Suppressor macrophage (primary cell): ENCODE measurements at places on chromosomes 7 and 10.
A peak's percentile ranks its signal among the peaks of the same experiment; 100 is the strongest.

- no peak for DNase-seq
Observed at GRCh38 chr7:116526897-116527296, 2.1 kb downstream of the CAV1 start.

DNA sequence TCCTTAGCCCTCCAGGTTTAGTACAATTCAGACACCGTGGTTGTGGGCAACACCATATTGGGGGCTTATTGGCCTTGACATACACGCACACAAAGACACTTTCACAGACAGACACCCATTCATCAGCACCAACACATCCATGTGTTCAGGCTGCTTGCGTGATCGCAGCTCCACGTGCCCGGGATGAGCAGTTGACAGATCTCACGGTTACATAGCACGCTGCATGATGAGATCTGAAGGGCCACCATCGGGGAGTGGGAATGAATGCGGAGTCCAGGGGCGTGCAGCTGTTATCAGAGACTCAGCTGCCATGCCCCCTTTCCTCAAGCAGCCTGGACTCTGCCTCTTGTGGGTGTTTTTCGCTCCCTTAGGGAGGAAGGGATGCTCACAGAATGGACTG, 285.2 kb downstream of the USP6NL start:
- no peak for DNase-seq

DNA sequence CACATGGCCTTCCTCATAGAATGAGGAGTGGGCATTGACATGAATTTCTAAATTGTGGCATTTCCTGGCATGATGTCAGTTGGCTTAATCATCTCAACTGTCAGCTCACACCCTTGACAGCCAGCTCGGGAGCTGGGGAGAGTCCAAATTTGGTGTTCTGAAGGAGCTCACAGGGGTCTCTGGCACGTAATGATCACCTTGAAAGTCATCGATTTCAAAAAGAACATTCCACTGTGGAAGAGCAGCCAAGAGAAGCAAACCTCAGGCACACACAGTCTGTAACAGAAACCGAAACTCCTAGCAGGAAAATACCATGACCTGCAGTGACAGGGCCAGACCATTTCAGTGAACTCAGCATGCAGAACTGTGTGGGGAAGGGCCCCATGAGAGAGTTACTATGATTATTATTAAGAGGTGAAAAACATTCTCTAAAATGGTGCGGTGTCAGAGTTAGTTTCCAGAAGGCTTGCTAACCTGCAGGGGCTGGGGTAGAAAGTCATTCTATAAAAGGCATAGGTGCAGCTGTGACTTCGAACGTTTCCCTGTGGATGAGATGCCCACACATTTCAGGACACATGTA, 26.4 kb upstream of the KLF6 start:
- peak; percentile 69 for DNase-seq

DNA sequence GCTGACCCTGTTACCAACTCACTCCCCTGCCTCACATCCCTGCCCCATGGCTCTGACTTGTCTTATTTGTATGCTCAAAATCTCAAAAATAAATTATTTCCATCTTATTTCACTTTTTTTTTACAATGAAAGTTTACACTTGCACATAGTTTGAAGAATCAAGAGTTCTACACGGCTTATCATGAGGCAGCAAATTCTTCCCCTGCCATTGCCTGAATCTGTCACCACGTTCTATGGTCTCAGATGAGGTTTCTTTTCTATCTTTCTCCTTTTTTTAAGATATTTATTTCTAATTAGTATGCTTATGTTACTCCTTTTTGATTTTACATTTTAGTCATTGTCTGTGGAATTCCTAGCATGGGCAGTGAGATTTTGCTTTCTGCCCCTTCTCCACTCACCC, 28.4 kb downstream of the ARHGAP22 start:
- no peak for DNase-seq

DNA sequence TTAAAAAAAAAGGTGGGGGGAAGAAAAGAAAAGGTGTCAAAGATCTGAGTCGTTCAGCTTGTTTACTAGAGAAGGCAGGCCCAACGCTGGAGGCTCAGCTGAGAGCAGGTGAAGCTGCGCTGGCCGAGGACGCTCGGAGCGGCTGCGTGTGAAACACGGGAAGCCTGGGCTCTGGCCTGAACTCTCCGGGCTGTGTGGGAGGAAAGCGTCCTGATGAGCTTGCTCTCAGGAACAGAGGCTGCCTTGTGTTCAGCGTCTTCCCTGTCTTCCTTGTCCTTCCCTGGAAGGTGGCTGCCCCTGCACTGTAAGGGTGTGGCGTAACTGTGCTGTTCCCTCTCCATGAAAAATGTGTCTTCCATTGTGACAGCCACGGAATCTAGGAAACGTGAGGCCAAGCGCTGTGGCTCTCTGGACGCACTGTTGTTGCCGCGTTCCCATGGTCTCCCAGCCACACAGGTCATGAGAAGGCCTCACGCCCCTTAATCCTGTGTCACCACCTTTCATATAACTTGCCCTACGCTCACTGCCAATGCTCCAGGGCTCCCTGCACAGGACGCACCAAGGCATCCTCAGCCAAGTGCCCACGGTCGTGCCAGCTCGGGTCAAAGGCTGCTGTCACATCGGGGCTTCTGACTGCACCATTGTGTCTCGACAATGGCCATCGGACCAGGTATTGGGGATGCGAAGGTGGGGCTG, 15.8 kb downstream of the IL15RA start:
- DNase-seq: no peak

DNA sequence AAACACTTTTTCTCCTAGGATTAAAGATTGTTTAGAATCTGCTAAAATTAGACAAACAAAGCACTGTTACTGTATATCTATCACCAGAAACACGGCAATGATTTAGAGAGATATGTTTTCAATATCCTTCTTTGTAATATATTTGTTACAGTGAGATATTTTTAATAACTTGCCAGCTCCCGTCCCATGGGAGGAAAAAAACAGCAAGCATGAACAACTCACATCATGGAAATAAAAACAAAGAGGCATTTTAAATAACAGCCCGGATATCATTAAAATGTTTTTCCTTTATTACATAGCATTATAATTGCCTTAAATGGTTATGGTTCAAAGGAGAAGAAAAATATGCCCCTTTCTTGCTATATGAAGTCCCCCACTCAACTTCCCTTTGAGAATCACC, 272.1 kb downstream of the BMPER start:
- DNase-seq: no peak

GRCh38 chr10:31677195-31678138, 251.2 kb downstream of the ARHGAP12 start:
- DNase-seq: no peak

GRCh38 chr10:97278491-97278989, 13.9 kb downstream of the ARHGAP19 start:
- DNase-seq: peak; percentile 18

DNA sequence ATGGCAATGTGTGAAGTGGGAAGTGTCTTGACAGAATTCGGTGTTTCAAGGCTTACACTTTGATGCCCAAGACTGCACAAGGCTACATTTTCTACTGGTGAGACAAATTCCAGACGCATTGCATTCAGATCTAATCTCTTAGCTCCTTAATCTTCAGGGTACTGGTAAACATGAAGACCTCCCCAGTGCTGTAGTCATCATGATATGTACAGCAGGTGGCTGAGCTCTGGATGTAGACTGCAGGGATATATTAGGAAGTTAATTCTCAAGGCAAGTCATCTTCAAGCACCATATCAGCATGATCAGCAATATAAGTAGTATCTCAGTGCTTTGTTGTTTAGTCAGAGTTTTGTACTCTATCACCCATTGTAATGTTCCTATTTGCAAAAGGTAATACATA, 61.8 kb downstream of the IKZF1 start:
- no peak for DNase-seq
